ENCODE measurements at places on chromosomes 16 and 17.

GRCh38 chr16:31025339-31025738 lies 8.0 kb upstream of the STX4 start:
- DNase-seq: no peak

DNA sequence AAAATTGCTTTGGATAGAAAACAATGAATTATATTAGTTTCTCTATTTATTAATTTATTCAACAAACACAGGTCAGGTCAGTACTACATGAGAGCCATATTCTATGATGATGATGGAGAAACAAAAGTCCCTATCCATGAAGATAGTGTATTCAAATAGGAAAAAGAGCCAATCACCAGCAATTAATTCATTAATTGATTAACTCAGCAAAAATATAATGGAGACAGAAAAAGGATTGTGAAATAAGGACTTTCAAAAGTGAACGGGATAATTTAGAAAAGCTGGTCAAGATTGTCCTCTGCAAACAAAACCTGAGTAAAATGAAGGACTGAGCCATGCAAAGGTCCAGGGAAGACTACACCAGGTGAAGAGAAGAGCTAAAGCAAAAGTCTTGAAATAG lies 1517.7 kb upstream of the CDH8 start:
- no peak for DNase-seq

GRCh38 chr16:30937692-30938091 lies 11.2 kb upstream of the ORAI3 start:
- no peak for DNase-seq

- no peak for DNase-seq
Measured at GRCh38 chr17:58520843-58521430, 6.5 kb upstream of the MTMR4 start.

- DNase-seq: no peak
Measured at GRCh38 chr17:18184143-18185031, 759 bp downstream of the ALKBH5 start.

- no peak for DNase-seq
Measured at GRCh38 chr16:4699046-4699556, 5.7 kb downstream of the NUDT16L1 start.
